Activated CD4-positive, CD25-positive, alpha-beta regulatory T cell (primary cell): ENCODE measurements at places on chromosomes 2 and 18.
A peak's percentile ranks its signal among the peaks of the same experiment; 100 is the strongest.

DNA sequence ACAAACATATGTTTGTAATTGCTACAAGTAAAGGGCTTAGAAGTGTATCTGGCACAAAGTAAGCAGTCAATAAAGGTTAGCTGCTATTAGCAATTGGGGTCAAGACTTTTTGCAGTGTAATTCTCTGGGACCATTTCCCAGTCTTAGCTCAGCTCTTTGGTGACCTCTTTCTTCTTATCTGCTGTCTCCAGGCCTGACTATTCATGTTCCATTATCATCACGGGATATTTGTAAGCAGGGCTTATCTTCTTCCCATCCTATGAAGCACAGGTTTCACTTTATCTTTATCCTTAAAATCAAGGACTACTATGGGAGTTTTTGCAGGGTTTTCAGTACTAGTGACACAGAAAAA lies 131.7 kb downstream of the DOCK10 start:
- DNase-seq = no peak

GRCh38 chr2:237156857-237157779 lies 71.4 kb downstream of the COPS8 start:
- DNase-seq = no peak

DNA sequence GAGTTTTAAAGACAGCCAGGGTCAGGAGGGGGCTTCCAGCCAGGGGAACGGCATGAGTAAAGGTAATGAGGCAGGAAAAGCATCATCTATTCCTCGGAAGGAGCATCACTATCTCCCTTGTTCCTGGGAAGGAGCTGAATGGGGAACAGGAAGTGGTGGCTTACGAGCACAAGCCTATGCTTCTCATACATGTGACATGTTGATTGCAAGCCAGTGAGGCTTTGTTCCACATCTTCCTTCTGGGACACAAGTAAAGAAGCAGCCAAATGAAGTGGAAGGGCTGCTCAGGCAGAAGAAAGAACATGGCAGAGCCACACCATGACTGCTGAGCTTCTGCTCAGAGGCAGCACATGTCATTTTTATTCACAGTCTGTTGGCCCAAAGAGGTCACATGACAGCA lies 15.1 kb upstream of the LMAN1 start:
- DNase-seq = no peak

DNA sequence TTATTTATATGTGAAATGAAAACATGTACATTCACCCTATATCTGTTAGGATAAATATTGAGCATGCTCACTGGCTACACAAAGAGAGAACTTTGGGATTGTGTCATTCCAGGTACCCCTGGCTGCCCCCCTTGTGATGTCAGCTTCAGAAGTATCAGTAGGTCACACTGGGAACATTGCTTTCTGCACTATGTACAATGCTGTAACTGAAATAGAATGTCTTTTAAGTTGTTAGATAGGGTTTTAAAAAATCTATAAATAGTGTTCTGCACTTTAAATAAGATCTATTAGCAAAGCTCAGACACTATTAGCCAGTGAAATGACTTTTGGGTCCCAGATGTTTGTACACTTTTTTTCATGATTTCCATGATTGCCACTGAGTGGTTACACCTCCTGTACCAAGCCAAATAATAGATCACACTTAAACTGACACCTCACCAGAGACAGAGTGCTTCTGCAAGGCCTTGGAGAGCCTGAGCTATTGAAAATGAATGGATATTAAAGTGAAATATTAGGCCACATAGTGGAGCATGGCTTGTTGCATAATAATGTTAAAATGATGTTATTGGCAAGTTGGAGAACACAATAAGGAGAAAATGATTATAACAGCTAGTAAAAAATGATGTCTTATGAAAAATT lies 297.0 kb upstream of the NXPH2 start:
- DNase-seq = no peak

DNA sequence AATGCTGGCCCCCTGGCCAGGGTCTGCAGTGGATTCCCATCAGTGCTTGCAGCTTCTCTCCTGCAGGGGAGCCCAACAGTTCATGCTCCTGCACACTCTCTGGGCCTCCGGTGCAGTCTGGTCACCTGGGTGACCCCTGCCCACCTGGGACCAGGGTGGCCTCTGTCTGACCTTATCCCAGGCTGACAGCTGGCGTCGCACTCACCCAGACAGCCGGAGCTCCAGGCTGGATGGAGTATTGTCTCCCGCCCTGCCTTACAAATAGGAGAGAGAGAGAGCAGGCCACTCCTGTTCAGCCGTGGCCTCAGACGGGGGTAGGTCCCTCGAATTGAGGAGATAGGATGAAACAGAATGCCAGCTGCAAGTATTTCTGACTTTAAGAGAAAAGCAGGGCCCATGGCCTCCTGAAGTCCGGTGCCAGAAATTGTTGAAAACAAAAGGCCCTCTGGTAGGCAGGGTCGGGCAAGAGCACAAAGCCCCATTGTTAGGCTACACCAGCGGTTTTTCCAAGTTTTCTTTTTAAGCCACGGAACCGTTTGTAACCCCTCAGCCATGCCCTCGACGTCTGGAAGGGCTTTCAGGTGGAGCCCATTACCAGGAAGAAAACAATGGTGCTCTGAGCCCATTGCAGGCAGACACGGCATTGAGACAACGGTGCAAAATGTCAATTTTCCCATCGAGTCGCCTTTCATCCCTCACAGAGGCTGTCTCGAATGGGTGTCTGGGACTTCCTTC lies 258.4 kb downstream of the BCL11A start:
- no peak for DNase-seq

- DNase-seq = no peak
Observed at GRCh38 chr2:219509780-219510511, 4.3 kb upstream of the ASIC4 start.

DNA sequence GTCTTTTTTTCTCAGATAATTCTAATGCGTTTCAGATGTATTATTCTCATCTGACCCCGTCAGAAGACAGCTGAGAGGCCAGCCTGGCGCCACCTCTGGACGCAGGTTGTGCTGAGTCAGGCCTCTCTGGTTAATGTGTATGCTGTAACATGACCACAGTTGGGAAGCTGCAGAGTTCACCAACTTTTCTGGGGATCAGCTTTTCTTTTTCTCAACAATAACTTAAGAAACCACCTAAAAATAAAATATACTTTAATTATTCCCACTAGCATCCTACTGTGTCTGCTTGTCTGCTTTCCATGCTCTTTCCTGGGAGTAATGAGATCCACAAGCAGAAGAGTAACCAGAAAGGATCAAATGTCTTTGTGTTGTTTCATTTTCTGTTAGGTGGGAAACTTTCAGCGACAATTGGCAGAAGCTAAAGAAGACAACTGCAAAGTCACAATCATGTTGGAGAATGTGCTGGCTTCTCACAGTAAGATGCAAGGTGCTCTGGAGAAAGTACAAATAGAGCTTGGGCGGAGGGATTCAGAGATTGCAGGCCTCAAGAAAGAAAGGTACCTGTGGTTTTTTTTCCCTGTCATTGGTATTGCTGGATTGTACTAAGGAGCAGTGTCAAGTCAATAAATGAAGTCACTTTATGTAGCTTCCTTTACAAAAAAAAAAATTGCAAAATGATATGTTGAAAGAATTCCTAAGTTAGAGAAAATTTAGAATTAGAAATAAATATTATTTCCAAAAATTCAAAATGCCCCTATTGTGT lies 79.8 kb downstream of the CCDC150 start:
- no peak for DNase-seq

- no peak for DNase-seq
Observed at GRCh38 chr18:33870059-33870458, 292.0 kb downstream of the ASXL3 start.

DNA sequence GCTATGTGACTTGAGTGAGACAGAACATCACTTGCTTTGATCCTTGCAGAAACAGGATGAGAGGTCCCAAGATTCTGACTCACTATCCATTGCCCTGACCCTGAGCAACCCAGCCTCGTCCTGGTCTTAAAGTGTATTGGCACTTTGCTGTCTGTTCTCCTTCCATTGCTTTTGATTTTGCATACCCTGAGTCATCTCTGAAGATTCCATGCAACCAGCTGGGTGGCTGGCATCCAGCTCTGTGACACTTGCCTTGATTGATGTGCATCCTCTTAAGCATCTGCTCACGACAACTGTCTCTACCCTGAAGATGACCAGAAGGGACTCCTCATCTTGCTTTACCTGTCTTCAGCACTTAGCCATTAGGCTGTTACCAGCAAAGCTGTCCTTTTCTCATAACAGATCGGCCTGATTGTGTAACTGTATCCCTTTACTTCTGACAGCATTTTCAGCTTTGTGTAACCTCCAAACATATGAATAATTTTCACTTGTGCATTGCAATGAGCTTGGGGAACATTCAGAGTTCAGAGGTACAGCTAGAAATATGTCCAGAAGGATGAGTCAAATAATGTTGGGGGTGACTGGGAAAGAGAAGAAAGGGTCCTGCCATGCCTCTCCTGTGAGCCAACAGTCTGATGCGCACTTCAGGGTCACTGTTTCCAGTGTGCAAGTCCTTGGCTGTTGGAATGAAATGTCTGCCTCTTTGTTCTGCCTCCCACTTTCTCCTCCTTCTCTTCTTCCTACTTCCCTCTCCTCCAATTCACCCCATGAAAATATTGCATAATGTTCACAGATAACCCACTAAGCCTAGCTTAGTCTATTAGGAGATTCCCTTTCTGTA lies 249.7 kb upstream of the OSR1 start:
- no peak for DNase-seq

GRCh38 chr2:157419031-157419575 lies 24.8 kb downstream of the CYTIP start:
- no peak for DNase-seq

GRCh38 chr2:216985658-216986141 lies 125.8 kb upstream of the TNP1 start:
- DNase-seq = no peak

- no peak for DNase-seq
Observed at GRCh38 chr2:209314653-209315052, 109.2 kb upstream of the MAP2 start.

GRCh38 chr2:72770879-72771461 lies 54.9 kb downstream of the EXOC6B start:
- peak; percentile 14 for DNase-seq

- DNase-seq = no peak
Observed at GRCh38 chr2:96083989-96084857, 32.1 kb downstream of the ADRA2B start.

DNA sequence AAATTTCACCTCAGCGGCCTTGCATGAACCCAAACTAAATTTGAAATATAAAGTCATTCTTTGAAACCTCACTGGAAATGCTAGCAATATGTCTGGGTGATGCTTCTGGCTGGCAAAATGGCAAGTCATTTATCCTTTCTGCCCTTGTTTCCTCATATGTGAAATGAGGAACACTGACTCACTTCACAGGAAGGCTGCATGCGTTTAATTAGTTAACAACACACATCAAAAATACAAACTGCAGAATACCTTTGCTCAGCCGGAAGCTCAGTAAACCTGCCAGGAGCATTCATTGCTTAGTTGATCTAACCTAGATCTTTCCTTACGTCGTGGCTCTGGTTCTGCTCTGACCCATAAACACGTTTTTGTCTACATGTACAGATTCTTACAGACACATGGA lies 214.2 kb upstream of the ACVR2A start:
- no peak for DNase-seq

- no peak for DNase-seq
Observed at GRCh38 chr2:179711375-179711774, 150.0 kb downstream of the ZNF385B start.

- DNase-seq = no peak
Observed at GRCh38 chr2:96176661-96177060, 31.4 kb upstream of the DUSP2 start.

DNA sequence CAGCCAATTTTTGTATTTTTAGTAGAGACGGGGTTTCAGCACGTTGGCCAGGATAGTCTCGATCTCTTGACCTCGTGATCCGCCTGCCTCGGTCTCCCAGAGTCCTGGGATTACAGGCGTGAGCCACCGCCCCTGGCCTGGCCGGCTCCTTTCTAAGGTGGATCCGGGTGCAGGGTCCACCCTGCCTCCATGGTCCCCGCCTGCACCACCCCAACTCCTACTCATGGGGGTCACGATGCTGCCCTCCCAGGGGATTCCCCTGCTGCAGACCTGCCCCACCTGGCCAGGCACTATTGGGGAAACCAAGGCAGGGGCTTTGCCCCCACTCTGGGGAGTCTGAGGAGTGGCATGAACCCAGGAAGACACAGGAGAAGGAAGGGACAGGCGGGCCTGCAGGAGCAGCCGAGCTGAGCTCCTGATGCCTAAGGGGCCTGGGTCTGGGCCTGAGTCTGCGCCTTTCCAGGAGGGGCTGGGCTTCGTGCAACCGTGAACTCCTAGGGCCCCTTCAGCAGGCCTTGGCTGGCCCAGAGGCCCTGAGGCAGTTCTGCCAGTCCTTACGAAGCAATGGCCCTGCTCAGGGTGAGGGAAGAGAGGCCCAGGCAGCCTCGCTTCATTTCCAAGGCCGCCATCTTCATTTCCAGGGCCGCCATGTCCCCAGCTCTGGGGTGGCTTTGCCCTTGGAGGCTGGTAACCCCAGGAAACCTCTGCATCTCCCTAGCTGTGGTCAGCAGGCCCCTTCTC lies 67.2 kb upstream of the SMAD7 start:
- DNase-seq = no peak

DNA sequence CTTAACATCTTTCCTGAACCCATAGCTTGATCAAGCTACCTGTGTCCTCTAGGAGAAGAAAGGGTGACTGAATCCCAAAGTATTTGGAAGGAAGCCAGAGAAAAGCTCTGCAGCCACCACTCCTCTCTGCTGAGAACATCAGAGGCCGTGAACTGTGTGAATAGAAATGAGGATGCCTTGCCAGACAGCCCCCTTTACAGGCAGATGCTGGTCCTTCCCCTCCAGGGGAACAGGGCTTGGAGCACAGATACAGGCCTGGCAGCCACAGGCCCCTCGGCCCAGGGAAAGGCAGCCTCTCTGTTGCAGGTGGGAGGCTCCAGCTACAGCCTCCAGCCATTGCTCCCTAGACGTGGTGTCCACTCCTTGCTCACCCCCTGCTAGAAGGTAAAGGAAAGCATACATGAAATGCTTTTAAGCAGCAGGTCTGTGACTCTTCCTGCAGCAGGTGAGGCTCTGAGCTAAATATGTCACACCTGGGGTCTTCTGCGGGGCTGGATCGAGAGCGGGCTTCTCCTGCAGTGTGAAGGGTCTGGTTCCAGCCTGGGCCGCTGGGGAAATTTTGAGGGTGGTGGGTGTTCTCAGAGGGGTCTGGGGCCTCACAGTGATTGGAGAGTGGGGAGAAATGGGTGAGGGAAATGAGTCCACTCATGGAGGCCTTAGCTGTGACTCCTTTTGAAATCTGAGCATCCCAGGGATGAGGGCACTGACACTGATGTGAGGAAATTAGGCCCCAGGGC lies 234.0 kb downstream of the KLHL29 start:
- no peak for DNase-seq

DNA sequence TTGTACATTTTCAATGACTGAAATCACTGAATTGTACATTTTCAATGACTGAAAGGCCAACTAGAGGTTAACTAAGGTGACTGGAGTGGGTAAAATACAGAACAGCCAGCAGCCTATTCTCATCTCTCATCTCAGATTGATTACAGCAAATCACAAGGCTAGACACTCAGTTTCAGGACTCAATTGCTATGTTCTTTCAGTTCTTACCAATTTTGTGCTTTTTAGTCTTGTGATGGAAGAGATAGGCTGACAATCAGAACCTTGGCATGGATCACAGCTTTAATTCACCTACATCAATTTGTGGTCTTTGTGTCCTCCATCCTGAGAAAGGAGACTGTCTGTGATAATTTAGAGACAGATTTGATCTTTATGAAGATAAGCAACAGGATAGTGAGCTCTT lies 124.7 kb downstream of the GULP1 start:
- no peak for DNase-seq

GRCh38 chr2:221546505-221547225 lies 25.4 kb downstream of the EPHA4 start:
- no peak for DNase-seq

- no peak for DNase-seq
Observed at GRCh38 chr2:85116207-85116606, 17.0 kb upstream of the TCF7L1 start.
